ENCODE measurements at places on chromosomes 2 and 18.

GRCh38 chr2:236916181-236916580, 169.5 kb upstream of the COPS8 start:
- no peak for DNase-seq

- no peak for DNase-seq
Observed at GRCh38 chr2:20997953-20998722, 45.7 kb downstream of the APOB start.

- DNase-seq: no peak
Observed at GRCh38 chr2:64336171-64336570, 117.8 kb upstream of the LGALSL start.

DNA sequence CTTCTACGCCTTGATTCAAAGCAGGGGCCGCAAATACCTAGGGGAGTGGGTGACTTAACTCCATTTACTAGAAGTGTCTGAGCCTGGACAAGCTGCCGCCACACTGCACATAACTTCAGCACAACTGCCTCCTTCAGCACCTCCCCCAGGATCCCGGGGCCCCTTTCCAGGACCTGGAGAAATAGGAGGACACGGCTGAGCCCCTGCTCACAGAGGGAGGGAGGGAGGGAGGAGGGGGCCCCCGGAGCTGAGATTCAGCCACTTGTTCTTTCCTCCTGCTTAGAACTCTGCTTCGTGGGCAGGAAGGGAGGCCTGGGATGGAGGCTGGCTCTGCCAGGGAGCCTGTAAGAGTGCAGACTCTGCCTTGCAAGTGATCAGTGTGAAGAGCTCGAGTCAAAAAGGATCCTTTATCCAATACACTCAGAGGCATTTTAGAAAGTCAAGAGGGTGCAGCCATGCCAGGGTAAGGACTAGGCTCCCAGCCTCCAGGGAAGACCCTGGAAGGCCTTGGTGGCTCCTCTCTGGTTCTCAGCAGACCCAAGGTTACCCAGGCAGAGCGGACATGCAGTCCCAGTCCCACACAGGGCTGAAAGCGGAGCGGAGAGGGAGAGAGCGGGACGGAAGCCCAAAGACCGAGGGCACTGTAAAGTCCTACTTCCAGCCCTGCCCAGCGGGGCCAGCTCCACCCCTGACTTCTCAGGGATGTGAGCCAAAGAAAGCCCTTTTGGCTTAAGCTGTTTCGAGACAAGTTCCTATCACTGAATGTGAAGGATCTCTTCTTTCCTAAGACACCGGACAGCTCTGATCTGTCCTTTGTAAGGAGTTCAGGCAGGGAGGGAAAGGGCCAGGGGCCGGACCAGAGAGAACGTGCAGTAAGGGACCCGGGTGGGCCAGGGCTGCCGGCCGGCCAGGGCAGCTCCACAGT, 8.6 kb upstream of the ARMC9 start:
- no peak for DNase-seq

GRCh38 chr2:237353215-237353614, 60.7 kb downstream of the COL6A3 start:
- DNase-seq: no peak

GRCh38 chr18:9756933-9757470, 48.9 kb downstream of the RAB31 start:
- no peak for DNase-seq

- DNase-seq: no peak
Observed at GRCh38 chr18:5462227-5462626, 81.6 kb downstream of the EPB41L3 start.

DNA sequence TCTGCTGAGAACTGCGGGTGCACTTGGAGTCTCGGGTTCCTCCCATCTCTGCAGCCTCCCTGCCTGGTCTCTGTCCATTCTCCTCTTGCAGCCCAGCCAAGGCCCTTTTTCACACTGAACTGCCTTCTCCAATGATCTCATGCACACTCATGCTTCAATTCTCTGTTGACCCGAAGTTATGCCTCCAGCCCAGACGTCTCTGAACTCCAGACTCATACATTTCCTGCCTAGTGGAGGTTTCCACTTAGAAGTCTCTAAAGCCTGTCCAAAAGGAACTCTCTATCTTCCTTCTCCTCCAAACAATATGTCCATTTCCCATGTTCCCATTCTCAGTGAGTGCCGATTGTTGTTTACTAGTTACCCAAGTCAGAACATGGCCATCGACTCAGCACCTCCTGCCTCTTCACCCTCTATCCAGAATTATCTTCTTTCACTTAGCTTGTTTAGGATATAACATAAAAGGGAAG, 155.2 kb downstream of the IRS1 start:
- DNase-seq: no peak

GRCh38 chr18:24875286-24875685, 414.8 kb downstream of the HRH4 start:
- DNase-seq: no peak

DNA sequence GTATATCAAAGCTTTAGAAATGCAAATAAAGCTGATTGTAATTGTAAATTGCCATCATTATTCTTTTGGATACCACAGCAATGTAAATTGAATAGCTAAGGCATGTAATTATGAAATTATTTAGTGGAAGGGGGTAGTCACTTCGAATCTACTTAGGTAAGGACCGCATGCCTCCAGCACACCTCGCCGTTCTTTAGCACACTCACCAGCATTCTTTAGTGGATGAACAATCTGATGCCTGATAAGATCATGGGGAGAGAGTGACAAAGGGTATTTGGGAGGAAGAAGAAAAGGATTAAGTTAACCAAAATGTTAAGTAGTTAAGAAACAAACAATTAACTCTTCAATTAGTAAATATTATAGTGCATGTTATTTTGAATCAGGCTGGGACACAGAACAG, 46.4 kb upstream of the DSC1 start:
- no peak for DNase-seq

GRCh38 chr2:160252900-160253299, 52.8 kb upstream of the ITGB6 start:
- no peak for DNase-seq

GRCh38 chr2:157302492-157303099, 23.0 kb downstream of the ERMN start:
- peak; percentile 86 for DNase-seq

DNA sequence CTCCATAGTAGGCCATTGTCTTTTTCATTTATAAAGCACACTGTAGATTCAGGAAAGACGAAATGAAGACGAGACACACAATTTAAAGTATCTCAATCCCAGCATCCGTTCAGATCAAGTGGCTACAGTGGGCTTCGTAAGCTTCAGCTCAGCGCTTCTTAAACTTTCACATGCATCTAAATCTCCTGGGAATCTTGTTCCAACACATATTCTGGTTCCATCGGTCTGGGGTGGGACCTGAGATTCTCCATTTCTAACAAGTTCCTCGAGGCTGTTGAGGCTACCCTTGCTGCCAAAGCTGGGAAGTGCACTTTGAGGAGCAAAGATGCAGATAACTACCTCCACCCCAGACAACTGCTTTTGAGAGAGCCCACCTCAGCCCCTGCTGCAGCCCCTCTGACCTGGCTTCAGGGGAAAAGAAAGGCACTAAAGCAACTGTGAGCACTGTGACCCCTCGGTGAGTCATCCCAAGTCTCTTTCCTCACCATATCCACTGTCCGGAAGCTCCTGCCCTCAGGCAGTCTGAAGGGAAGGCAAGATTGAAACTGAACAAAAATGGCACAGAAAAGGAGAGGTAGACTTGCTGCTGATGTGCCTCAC, 201.1 kb upstream of the FBXO11 start:
- no peak for DNase-seq

DNA sequence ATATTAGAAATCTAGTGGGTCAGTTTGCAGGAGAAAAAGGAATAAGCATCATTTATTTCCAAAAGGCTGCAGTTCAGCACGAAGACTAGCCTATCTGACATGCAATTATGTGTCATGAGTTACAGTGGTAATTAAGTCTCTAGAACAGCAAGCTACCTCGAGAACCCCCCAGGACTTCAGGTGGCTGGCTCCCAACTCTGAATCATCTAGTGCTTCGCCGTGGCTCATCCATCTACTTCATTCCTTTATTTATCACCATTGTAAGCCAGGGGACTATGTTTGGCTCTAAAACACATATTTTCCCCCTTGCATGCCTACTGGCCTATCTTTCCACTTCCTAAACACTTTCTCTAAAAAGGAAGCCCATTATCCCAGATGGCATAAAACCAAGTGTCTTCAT, 121.6 kb downstream of the TXNL1 start:
- no peak for DNase-seq

- no peak for DNase-seq
Observed at GRCh38 chr2:46535360-46535759, 56.0 kb downstream of the TMEM247 start.

DNA sequence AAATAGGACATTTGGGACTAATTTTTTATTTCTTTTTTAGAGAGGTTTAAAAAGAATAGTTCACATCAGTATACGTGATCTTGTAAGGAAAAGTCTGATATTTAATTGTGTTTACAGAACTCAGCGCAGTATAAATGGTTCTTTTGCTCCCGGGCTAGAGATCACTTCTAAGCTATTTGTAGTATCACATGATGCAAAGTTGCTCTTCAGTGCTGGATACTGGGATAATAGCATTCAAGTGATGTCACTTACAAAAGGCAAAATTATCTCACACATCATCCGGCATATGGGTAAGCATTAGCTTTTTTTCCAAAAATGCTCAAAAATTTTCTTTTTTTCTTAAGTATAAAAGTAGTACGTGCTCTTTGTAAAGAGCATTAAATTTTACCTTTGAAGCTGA, 37.4 kb upstream of the CYP20A1 start:
- DNase-seq: no peak

GRCh38 chr2:158953926-158954763, 14.3 kb upstream of the TANC1 start:
- DNase-seq: no peak

- no peak for DNase-seq
Observed at GRCh38 chr2:231341100-231341499, 54.4 kb upstream of the B3GNT7 start.

GRCh38 chr2:1563943-1564891, 151.0 kb downstream of the TPO start:
- DNase-seq: no peak

DNA sequence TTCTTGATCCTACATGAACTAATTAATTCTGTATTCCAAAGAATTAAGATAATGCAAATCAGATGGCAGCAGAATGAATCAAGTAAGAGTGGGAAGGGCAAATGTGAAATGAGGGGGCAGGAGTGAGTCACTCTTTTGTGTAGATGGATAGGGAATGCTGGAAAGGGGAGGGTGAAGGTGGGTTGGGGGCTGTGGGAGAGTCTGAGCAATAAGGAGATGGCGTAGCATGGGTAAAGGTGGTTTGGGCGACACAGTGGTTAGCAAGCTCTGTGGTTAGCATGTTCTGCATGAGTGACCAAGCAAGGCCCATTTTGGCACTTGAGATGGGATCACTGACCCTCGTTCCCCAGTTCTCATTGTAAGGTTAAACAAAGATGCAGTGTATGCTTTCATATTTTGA, 20.4 kb downstream of the GPD2 start:
- no peak for DNase-seq

DNA sequence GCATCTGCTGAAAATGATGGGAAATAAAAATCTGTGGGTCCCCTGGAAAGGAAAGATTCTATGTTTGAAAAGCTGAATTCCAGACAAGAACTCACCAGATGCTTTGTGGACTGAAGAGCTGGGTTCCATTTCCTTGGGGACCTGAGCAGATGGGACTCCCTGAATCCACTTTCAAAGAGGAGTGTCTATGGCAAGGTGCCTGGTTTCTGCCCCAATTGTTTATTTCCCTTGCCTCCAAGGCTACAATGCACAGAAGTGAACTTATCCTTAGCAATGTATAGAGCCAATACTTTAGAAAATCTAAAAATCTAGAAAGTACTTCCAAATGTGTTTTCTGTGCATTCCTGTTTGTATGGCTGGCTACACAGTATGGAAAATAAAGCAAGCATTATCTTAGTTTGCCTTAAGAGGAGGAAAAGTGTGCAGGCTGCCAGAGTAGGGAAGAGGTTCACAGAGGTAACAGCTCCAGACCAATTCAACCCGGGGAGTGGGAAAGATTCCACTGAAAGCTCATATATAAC, 420.5 kb downstream of the NRXN1 start:
- no peak for DNase-seq

GRCh38 chr18:10414293-10414842, 40.1 kb upstream of the APCDD1 start:
- no peak for DNase-seq

GRCh38 chr2:60172801-60173200, 380.7 kb downstream of the BCL11A start:
- DNase-seq: no peak

GRCh38 chr18:44309185-44309584, 371.5 kb upstream of the SETBP1 start:
- no peak for DNase-seq

DNA sequence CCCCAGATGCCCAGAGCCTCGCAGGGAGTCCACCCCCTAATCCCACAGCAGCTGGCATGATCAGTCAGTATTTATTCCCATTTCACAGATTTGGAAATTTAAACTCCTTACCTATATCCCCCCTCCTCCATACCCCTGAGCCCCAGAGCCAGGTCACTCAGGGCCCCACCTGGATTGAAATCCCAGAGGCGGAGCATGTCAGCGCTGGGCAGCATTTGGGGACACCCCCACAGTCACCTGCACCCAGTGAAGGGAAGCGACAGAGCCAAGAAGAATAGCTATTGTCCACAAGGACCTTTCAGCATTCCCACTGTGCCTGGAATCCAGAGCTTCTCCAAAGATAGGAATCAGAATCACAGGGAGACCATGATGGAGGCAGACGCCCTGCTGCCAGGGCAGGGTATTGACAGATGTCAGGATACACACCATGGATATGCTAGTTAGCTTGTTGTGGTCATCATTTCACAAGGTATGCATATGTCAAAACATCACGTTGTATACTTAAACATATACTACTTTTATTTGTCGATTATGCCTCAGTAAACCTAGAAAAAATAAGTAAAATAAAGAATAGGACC, 968 bp upstream of the ASTL start:
- DNase-seq: no peak

DNA sequence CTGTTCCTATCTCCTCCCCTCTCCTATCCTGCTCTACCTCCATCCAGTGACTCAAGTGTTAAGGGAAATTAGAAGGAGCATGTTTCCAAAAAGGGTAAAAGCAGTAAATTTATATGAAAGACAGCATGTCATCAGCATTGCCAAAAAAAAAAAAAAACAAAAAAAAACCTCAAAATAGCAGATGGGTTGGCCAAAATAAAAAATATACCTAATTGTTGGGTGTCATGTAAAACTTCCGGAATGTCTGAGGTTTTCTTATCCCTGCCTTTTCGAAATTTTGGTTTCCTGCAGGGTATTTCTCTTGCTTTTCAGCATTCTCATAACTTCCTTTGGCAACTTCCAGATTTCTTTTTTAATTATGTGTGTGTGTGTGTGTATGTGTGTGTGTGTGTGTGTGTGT, 241.6 kb upstream of the FN1 start:
- no peak for DNase-seq

DNA sequence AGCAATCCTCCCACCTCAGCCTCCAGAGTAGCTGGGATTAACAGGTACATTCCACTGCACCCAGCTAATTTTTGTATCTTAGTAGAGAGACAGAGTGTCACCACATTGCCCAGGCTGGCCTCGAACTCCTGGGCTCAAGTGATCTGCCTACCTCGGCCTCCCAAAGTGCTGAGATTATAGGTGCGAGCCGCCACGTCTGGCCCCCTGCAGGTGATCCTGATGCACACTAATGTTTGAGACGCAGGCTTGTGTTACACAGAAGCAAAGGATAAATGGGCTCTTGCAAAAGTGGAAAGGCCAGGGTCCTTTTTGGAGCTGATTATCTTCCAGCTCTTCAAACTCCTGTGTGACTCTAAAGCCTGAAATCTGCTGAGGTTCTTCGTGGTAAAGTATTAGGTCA, 84.2 kb downstream of the TGFA start:
- DNase-seq: no peak

GRCh38 chr2:202454536-202454935, 78.4 kb downstream of the BMPR2 start:
- DNase-seq: no peak

- DNase-seq: no peak
Observed at GRCh38 chr2:100422320-100423055, 5.0 kb upstream of the CHST10 start.
